Right renal pelvis (tissue), 4 donors: ENCODE measurements at places on chromosomes 1 and 21.

GRCh38 chr21:21183092-21183491, 184.9 kb downstream of the NCAM2 start:
- DNase-seq: no peak

DNA sequence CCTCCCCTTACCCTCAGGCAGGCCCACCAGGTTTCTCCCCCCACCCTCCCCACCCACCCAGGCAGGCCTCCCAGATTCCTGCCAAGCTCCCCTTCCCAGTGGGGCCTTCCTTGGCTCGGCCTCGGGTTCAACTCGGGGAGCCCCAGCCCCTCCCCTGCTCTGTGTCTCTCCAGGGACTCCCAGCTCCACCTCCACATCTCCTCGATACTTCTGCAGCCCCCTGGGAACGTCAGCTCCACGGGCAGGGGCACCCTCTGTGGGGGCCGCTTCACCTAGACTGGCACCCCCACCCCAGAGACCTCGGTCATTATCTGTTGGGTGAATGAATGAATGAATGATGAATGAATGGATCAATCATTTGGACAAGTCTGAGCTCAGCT, 775 bp downstream of the MMEL1 start:
- DNase-seq: no peak

GRCh38 chr1:67537667-67538018, 107.4 kb upstream of the SERBP1 start:
- no peak for DNase-seq

DNA sequence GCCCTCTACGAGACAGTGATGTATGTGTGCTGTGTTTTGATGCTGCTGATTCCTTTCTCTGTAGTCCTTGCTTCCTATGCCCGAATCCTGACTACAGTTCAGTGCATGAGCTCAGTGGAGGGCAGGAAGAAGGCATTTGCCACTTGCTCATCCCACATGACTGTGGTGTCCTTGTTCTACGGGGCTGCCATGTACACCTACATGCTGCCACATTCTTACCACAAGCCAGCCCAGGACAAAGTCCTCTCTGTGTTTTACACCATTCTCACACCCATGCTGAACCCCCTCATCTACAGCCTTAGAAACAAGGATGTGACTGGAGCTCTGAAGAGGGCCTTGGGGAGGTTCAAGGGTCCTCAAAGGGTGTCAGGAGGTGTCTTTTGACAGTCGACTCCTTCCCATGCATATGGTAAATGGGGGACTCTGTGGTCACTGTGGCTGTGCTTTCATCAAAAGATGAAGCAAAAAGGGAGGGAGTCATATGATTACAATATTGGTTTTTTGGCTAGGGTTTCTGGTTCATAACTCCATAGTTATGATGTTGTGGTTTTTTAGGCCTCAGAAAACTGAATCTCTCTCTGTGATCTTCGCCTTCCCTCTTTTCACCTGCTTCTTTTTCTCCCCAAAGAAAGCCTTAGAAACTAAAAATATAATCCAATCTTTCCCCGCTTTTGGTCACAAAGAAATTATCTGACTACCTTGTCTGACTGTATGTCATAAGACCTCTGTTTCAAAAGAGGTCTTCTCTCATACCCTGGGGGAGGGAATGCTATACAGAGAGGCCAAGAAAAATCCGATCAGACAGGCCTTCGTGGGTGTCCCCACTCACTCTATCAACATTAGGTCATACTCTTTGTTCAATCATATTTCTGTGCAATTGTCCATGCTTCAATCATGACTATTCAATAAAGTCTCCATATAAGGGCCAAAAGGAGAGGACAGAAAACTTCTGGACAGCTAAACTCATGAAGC, 4.2 kb downstream of the OR2T1 start:
- no peak for DNase-seq

DNA sequence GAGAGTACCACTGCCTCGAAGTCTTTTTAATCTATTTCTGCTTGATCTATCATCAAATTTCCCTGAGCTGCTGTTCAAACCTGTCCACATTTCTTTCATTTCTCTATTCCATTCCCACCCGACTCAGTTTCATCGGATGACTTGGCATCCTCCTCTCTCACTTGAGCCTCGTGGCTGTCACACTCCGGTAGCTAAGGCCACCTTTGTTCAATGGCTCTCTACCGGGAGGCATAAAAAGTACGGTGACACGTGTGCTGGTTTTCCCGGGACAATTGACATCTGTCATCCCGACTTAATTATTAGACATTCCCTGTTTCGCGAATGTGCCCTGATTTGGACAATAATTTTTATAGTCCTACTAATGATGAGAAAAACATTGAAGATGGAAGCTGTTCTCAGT, 22.6 kb downstream of the MIS18A start:
- DNase-seq: no peak

DNA sequence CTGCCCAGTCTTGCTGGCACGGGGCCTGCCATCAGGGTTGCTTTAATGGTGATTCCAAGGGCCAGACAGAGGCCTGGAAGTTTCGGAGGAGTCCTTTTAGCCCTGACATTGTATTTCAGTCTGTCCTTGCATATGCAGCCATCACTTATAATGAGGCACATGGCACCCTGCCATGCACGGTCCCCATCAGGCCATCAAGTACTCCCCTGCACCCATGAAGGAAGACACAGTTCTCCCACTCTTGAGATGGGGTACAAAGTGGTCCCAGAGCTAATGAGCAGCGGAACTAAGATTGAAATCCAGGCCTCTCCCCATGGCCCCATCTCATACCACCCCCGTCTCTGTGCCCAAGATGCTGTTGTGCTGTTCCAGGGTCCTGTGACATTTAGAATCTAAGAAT, 596.6 kb downstream of the PTPRU start:
- DNase-seq: no peak
